ENCODE measurements at places on chromosomes 6 and 20. TPM values are rescaled to one million over a fixed set of nuclear protein-coding genes. Genes with fewer than 3 reads are reported as not detected.

HRH3 gene
- total RNA-seq, result not detected

NMBR gene
- not detected for total RNA-seq

MAVS gene
- total RNA-seq, result 27.5 TPM

RRAGD gene
- total RNA-seq, result 20.9 TPM

GLYATL3 gene
- total RNA-seq, result not detected

CST3 gene
- 489 TPM for total RNA-seq

DNA sequence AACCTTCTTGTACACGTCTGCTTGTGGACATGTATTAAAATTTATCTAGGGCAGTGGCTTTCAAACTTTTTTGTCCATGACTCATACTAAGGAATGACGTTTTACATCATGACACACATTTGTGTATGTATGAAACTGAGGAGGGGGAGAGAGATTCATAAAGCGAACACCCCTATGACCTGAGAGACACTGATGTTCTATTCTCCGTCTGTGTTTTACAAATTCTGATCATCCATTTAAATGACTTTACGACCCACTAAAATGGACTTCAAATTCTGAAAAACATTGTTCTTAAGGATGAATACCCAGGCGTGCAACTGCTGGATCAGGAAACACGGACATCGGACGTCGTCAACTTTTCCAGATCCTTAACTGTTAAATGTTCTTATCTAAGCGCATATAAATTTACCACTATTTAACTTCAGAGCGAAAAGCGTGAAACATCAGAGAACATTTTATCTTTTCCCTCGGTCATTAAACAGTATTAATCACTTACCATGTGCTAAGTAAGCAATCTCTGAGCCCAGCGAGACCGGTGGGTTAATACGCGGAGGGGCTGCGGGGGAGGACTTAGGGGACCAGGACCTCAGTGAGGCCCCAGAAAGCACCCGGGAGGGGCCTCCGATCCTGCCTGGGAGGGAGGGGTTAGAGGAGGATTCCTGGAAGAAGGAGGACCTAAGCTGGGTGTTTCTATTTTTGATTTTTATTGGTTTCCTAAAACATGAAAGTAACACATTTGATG, 1.2 kb downstream of the PLAGL1 start:
- DNase-seq, result no peak

DNA sequence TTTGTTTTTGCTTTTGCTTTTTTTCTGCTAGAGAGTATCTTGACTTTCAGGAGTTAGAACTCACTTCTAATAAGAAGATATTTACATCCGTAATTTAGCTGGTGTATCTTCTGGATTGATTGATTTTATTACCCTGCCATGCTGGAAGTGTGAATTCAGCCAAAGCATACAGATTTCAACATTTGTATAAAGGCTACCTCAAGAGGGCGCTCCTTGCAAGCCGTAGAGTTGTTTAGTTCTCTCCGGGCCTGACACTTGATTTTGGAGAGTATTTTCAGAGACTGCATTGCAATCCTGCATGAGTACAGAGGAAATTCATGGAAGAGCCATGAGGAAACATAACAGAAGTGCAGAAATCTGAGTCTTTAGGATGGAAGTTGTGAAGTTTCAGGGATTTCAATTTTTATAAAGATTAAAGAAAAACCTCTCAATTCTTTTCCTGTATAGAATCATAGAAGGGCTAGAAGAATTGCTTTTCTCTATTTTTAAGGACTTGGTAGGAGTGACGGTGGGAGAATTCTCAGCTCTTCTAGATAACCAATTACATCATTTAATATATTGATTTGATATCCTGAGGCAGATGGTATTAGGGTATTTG, 66.7 kb upstream of the TIAM2 start:
- DNase-seq, result peak; percentile 64

- peak; percentile 82 for DNase-seq
Observed at GRCh38 chr6:6703699-6704098, 115.2 kb downstream of the LY86 start.

GRCh38 chr6:142132625-142133024, at the start of gene GJE1:
Gene GJE1 (plus strand): TSS chr6:142132925. CDS start chr6:142133159, 234 bp downstream.
- no peak for DNase-seq

- no peak for DNase-seq
Observed at GRCh38 chr6:116218172-116218633, 35.7 kb downstream of the TSPYL4 start.

GRCh38 chr6:118719351-118720124, 68.1 kb upstream of the CEP85L start:
- DNase-seq, result no peak
